ENCODE measurements at places on chromosomes 16 and 17.

GRCh38 chr17:40072735-40073346 lies 10.1 kb downstream of the THRA start:
- no peak for DNase-seq

DNA sequence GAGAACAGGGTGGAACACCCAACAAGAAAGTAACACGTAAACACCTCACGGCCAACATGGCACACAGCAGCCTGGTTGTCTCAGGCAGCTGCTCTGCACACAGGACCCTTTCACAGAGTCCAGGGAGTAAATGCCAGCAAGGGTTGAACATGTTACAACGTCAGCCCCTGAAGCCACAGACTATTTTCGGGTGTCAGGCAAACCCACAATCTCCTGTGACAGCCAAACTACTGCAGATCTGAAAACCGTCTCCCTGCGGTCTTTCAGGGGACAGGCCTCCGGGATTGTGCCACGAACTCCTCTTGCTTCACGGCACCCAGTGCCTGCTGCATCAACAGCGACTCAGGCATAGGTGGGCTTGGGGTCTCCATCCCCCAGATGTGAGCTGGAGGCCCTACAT lies 127.7 kb downstream of the XYLT1 start:
- DNase-seq = peak; percentile 27

- no peak for DNase-seq
Observed at GRCh38 chr17:41813152-41813680, 412 bp downstream of the FKBP10 start.

GRCh38 chr16:28923231-28923587 lies 1.8 kb downstream of the RABEP2 start:
- DNase-seq = no peak

DNA sequence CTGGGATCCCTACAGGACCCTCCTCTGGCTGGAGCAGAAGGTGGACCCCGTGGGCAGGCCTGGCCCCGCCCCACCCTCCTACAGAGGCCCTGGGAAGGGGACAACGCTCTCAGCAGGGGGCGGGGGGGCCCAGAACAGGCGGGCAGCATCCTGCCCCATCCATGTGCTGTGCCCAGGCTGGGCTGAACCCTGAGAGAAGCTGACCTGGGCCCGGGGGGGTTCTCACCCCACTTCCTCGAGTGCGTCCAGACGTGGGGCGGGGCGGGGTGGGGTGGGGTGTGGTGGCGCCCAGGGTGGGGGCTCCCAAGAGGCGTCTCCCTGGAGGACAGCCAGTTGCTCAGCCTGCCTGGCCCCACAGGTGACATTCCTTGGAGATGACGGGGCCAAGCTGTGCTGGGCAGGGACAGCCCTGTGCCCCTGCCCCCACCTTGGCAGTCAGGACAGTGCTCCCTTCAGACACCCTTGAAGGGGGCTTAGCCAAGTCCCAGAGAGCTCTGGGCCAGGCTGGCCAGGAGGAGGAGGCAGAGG lies 390 bp upstream of the UNC13D start:
- no peak for DNase-seq

DNA sequence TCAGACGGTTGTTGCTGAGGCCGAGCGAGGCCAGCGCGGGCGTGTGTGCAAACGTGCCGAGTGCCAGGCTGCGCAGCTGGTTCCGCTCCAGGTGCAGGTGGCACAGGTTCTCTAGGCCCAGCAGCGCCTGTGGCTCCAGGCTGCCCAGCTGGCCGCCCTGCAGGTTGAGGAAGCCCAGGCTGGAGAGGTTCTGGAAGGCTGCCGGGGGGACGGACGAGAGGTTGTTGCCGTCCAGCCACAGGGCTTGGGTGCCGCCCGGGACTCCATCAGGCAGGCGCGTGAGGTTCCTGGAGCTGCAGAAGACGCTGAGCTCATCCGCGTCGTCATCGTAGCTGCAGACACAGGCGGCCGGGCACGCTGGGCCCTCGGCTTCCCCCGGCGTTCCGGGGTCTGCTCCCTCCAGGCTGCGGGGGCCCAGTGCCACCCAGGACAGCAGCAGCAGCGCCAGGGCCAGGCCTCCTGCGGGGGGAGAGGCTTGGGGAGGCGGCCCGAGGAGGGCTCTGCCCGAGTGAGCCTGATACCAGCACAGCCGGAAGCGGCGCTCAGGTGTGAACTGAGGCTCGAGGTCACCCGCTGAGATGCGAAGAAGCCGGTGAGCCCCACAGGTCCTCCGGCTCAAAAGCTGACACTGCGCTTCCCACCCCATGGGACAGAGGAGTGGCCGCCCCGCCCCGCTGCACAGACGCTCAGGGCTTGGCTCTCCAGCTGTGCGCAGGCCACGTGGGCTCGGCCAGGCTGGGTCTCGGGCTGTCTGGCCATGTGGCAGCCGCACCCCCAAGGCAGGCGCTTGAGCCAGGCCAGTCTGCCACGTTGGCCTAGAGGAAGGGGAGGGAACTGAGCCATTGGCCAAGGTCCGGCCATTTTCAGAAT lies 1.3 kb downstream of the IGFALS start:
- DNase-seq = no peak

- DNase-seq = no peak
Observed at GRCh38 chr16:49810831-49811230, 45.1 kb downstream of the ZNF423 start.

GRCh38 chr17:79565606-79566250 lies 45.1 kb downstream of the RBFOX3 start:
- DNase-seq = no peak

DNA sequence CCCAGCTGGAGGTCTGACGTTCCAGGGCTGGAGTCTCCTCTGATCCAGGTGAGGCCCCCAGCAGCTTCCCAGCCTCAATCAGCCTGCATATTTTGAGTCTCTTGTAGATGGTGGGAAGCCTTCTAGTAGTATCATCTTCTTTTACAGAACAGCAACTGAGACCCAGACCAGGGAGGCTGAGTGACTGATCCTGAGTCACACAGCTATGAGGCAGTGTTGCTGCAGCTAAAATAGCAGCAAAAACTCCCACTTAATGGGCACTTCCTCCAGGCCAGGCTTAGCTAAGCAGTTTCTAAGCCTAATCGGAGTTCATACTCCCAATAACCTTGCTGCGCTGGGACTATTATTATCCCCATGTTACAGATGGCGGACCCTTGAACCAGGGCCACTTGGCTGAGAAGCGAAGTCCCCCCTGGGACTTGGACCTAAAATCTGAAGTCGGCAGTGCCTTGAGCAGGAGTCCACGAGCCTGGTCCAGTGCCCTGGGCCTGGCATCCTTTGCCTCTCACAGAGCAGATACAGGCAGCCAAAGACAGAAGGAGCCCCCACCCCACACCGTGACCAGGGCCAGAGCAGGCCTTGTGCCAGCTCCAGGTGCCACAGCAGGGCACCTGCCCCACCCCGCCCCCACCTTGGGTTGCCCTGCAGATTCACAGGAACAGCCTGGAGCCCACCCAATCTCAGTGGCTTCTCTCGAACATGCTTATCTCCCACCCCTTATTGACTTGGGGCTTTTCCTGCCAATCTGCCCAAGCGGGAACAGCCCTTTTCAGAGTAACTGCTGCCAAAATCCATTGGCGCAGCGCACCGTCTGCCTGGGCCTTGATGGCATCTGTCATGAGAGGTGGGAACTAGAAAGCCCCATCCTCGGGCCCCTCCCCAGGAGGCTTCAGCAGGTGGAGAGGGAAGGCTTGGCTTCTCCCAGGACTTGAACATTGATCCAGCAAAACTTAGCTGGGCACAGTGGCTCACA lies 65.1 kb downstream of the SOCS1 start:
- no peak for DNase-seq

DNA sequence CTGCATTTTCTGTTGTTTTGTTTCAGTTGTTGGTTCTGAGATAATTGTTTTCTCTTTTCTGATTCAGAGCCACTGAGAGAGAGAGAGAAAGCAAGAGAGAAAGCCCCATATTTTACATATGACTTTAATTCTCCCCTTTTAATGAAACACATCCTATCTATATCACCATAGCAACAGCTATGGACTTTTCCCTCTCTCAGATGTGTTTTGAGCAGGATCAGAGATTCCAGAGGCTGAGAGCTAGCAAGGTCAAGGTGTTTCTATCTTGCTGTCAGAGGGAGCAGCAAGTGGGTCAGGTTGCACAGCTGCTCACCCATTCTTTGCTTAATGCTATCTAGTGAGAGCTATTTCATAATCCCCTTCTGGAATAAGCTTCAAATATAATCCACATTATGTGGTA lies 415.9 kb downstream of the CA10 start:
- DNase-seq = no peak

GRCh38 chr16:17323171-17323570 lies 147.6 kb downstream of the XYLT1 start:
- no peak for DNase-seq

DNA sequence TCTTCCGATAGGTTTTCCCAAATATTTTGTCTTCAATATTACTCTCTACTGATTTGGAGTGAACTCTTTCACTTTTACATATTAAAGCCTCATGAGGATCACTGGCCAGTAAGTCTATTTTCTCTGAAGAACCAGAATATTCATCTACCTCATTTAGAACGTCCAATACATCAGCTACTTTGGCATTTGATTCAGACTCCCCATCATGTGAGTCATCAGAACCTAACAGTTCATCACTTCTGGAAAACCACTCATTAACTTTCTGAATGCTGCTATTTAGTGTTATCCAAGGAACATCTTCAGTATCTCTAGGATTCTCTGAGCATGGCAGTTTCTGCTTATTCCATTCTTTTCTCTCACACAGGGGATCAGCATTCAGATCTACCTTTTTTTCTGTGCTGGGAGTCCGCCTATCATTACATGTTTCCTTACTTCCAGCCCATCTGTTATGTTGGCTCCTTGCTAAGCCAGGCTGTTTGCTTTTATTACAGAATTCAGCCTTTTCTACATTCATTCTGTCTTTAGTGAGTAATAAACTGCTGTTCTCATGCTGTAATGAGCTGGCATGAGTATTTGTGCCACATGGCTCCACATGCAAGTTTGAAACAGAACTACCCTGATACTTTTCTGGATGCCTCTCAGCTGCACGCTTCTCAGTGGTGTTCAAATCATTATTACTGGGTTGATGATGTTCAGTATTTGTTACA lies 30.9 kb downstream of the BRCA1 start:
- DNase-seq = no peak

Measured in CD8-positive, alpha-beta memory T cell (primary cell).